Retina (tissue), 1 donor: ENCODE measurements at places on chromosomes 16 and 17.

DNA sequence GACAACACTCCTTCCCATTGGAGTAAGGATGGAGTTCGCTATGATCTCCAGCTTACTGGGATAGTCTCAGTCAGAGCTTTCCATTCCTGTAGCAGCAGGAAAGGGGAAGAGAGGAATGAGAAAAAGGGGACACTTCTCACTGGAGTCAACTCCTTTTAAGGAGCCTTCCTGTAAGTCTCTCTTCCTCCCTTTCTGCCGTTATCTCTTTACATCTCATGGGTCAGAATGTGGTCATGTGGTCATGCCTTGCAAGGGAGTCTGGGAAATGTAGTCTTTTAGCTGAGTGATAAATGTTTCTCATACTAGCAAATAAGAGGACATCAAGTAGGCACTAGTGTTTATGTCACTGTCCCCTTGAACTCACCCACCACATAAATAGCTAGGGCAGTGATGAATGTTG, 227.3 kb downstream of the HAPSTR1 start:
- no peak for DNase-seq

- no peak for DNase-seq
Observed at GRCh38 chr16:50685462-50686063, 4.5 kb upstream of the SNX20 start.

DNA sequence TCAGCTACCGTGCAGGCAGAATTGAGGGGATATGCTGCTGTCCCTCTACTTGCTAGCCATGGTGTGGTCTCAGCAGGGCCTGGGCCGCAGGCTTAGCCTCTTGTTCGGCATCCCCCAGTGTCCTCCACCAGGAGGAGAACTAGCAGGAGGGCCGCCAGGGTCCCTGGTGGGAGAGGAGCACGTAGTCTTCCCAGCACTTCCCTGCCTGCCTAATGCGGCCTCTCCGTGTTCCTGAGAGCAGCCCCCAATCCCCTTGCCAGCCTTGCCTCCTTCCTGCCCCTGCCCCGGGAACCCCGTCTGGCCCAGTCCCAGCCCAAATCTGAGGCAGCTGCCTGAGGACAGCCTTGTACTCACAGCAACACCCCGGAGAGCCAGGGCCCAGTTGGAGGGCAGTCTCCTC, 38.1 kb downstream of the PLD6 start:
- no peak for DNase-seq

DNA sequence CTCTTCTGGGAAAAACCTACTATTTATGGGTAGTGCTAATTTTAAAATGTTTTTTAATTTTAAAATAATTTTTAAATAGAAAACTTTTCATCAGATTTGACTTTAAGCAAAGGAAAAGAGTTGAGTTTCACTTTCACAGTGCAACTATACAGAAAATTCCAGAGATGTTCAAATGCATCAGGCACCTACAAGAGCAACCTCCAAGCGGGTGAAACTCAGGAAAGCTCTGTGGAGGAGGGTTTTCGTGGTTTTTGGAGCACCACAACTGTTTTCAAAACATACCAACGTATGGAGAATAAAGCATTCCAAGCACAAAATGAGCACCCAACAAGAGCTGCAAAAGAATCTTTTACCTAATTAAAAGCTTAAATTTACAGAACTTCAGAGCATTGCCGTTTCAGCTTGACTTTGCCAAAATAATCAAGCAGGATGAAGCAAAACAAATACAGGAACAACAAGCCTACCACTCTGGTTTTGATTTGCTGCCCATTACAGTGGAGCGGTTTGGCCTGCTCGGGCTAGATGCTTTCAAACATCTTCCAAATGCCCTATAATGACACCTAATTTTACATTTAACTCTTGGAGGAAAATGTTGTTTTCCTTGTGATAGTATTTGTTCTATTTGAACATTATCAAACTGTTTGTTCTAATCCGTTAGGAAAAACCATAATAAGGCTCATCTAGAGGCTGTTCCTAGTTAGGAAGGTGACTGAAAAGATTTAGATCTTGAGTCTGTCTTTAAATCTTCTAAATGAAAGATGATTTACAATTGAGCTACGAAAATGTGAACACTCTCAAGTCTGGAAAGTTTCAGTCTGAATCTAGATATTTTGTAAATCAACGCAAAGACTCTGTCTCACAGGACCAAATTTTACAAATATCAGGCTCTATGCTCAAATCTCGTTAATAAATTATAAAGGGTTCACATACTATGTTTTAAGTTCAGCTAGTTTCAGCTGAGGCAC, 34.5 kb downstream of the NACA2 start:
- no peak for DNase-seq

DNA sequence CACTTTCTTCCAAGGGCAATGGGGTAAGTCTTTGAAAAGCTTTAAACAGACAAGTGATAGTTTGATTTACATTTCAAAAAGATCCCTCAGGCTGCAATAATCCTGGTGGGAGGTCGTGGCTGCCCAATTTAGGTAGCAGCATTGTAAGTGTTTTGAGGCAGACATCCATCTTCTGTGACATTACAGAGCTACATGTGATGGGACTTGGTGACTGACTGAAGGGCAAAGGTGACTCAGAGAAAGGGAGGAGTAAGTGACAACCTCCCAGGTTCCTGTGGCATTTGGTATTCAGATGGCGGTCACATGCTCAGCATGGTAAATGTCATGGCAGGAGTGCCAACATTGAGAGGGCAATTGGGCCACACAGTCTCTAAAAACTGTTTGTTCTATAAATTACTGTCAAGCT, 26.5 kb downstream of the STAT3 start:
- no peak for DNase-seq

GRCh38 chr16:24002619-24003018, 166.8 kb downstream of the PRKCB start:
- DNase-seq = no peak

DNA sequence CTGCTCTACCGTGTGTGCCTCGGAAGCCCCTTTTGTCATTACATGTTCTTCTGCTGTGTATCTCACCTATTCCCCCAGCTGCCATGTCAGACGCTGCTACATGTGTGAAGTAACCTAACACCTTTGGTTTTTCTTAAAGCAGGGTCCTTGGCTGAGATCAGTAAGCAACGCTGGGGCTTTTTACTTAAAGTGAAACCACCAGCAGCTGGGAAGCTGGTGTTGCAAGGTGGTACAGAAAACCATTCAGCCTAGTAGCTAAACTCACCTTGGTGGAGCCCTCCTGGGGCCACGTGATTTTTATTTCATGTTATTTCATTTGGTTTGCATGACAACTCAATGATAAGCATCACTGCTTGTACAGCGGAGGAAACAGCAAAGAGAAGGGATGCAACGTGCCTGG, 62.6 kb downstream of the PLCG2 start:
- DNase-seq = no peak

- DNase-seq = no peak
Observed at GRCh38 chr17:82702231-82702927, 3.9 kb upstream of the RAB40B start.

GRCh38 chr17:48385319-48385718, 44.7 kb downstream of the SKAP1 start:
- DNase-seq = no peak

DNA sequence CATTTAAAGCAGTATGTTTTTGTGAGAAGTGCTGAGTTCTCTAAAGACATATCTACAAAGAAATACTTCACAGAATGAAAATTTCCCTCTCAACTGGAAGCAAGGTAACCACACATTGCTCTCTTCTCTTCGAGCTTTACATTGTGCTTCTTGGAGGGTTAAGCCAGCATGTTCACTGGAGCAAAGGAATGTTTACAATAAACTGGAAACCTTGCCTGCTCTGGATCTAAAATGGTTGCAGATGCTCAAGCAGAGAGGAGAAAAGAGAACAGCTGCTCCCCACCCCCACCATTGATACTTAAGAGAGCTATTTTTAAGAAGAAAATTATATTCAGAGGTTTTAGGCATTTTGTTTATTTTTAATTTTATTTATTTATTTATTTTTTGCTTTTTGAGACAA, 213.1 kb downstream of the CEP112 start:
- DNase-seq = no peak

GRCh38 chr17:45783593-45784292, 377 bp upstream of the CRHR1 start:
- no peak for DNase-seq

GRCh38 chr17:63780507-63780906, 6.5 kb downstream of the DDX42 start:
- no peak for DNase-seq

DNA sequence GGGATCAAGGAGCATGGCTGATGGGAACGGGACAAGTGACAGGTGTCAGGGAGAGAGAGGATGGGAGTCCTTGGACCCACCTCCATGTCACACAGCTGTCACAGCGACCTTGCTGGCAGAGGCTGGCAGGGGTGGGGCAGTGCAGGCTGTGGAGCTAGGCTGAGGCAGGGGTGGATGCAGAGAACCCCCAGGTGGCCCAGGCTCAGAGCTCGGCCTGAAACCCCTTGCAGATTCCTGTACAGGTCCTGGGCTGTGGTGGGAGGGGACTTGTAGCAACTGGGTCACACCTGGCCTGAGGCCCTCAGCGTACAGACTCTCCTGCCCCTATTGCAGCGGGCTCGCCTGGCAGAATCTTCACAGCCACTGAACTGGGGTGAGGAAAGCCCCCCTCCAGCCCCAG, 174.1 kb downstream of the NTN1 start:
- no peak for DNase-seq

GRCh38 chr16:2174396-2175131, 19.0 kb downstream of the TRAF7 start:
- no peak for DNase-seq

DNA sequence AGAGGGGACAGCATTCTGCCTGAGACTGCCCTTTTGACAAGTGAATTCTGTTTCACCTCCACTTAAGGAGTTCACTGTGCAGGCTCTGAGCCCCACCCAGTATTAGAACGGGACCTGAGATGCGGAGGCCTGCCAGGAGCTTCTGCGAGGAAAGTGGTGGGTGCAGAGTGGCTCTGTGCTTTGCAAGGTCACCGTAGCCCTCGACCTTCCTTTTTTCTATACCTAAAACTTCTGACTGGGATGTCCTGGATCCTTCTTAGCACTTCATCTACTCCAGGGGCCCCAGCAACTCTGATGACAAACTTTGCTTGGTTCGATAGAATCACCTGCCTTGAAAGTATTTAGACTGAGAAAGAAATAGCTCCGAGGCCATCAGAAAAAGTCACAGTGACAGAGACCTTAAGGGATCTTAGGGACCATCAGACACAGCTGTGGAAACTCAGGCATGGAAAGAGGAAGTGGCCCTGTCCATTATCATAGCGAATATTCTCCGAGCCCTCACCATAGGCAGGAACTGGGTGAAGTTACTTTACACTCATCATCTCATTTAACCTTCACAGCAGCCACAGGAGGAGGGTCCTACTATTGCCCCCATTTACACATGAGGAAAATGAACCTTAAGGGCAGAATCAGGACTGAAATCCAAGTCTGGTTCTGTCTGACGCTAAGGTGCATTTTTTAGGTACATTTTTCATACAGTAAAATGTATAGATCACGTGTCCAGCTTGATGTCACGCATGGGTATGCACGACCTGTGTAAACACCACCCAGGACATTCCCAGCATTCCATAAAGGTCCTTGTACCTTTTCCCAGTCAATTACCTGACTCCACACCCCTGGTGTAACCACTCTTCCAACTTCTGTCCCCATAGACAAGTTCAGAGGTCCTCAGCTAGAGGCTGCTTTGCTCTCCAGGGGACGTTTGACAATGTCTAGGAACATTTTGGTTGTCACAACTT, 676 bp upstream of the KRT13 start:
- no peak for DNase-seq

- DNase-seq = peak; percentile 46
Observed at GRCh38 chr16:84283314-84284153, 11.1 kb upstream of the WFDC1 start.

DNA sequence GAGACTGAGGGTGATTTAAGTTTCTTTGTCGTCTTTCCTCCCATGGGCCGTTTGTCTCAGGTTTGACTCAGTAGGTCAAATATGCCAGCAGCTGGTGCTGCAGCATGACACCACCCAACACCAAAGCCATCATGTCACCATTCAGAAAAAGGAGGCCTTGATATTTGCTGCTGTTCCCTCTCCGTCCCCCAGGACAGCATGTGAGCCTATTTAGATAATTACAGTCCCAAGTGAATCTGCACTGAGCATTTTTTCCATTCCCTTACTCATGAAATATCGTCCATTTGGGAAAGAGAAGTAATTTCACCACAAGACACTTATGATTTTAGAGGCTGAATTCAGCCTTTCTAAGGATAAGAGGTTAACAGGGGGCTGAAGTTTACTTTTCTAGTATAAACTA, 62.2 kb upstream of the ADORA2B start:
- no peak for DNase-seq

DNA sequence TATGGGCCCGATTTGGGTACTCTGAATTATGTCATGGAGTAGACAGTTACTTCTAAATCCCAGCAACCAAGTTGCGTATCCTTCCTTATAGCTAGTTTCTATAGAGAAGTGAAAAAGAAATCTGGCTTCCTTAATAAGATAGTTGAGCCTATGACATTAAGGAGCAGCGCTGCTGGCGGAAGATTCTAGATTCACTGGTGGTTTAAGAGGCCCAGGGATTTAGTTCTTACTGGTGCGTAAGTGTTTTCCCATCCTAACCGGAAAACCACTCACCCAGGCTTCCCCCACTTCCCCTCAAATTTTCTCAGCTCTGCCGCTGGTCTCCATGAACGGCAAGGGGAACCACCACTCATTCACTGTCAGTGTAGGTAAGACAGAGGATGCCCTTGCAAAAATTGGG, 230.4 kb downstream of the CPPED1 start:
- no peak for DNase-seq

DNA sequence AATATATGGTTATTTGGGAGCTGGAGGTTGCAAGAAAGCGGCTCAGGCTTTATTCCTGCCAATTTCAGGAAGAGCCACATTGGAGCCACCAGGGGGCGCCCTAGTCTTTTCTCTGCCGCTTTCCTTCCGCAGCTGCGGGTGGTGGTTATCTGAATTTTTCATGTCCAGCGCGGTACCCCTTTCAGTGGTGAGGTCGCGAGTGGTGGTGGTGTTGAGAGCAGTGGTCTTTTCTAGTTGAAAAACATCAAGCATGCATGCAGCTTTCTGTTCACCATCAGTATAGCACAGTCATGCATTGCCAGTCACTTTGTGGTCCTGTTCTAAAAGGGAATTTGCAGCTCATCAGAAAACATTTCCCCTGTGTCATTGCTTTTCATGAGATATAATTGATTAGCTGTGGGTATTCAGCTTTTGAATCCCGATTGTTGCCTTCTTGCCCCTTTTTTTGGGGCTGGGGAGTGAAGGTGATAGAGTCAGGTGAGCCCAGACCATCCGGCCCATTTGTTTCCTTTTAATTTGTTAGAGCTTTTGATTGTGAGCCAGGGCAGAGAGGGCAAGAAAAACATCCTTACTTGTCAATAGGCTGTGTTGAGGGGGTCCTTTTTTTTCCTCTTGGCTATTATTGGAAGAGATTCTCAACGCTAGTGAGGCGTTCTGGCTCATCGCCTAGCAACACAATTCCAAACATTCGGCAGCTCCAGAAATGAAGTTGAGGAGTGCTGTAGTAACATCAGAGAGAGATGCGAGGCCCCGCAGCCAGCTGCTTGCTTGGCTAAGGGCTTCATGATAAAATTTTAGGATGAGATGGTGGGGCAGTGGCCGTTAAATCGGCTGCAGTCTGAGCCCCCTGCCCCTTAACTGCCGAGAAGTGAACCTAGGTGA, 119.0 kb downstream of the SNX29 start:
- peak; percentile 87 for DNase-seq
